Forelimb muscle (tissue), 1 donor: ENCODE measurements at places on chromosomes 4 and X.

- DNase-seq = no peak
Observed at GRCh38 chr4:157217708-157218107, 2.8 kb upstream of the GRIA2 start.

DNA sequence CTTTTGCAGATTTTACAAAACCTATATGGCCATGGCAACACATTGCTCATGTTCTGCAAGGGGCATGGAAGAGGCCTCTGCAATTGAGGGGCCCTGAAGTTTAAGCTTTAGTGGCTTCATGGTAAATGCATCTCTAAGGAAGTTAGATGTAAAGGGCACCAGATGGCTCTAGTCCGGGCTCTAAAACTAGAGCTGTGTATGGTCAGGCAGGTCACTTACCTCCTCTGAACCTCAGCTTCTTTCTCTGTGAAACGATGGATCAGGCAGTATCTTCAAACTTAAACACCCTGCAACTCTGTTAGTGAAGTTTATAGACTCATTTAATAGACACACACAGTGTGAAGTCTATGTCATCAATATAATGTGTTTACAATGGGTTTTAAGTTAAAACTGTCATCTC, 10.0 kb downstream of the MAGEB17 start:
- DNase-seq = no peak

DNA sequence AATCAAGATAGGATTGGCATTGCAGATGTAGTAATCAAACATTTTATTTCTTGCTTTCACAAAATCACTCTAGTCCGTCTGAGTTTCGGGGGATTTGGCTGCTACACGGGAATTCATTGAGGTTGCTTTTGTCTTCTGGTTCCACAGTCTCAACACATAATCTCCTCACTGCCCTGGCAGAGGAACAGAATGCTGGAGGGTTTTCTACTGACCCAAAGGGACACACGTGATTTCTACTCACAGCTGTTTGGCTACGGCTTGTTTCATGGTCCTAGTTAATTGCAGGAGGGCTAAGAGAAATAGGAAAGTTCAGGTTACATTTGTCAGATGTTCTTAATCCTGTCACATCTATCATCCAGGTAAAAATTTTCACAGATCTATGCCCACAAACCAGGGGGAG, 1811.6 kb downstream of the ARAP2 start:
- peak; percentile 9 for DNase-seq

GRCh38 chr4:107801766-107802211, 22.9 kb upstream of the SGMS2 start:
- no peak for DNase-seq

GRCh38 chr4:47088298-47088697, 56.9 kb downstream of the GABRB1 start:
- no peak for DNase-seq

DNA sequence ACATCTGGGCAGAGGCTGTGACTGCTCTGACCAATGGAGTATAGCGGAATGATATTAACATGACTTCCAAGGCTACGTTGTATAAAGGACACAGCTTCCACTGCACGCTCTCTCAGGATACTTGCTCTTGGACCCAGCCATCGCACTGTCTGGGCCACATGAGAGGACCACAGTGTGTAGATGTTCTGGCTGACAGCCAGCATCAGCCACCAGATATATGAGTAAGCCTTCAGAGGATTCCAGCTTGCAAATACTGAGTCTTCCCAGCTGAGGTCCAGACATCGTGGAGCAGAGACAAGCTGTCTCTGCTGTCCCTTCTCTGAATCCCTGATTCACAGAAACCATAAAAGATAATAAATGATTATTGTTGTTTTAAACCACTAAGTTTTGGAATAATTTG, 146.8 kb upstream of the USP9X start:
- no peak for DNase-seq

GRCh38 chr4:98739751-98740150, 81.3 kb upstream of the TSPAN5 start:
- no peak for DNase-seq

DNA sequence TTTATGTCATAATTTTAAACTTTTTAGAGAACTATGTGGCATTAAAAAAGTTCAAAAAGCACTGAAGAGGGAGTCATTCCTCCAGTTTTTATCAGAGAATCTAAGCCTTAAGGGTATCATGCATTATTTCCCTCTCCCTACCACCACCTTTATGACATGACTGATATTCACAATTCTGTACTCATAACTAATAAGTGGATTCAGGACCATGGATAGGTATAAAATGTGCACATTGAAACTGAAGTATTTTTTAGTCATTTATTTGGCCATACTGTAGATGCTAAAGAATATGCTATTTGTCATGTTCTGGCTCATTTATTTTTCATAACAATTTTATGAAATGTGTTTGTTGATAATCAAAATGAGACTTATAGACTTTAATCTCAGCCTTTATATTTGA, 897.5 kb upstream of the AGA start:
- no peak for DNase-seq

GRCh38 chr4:7132730-7133582, 59.4 kb upstream of the SORCS2 start:
- no peak for DNase-seq

DNA sequence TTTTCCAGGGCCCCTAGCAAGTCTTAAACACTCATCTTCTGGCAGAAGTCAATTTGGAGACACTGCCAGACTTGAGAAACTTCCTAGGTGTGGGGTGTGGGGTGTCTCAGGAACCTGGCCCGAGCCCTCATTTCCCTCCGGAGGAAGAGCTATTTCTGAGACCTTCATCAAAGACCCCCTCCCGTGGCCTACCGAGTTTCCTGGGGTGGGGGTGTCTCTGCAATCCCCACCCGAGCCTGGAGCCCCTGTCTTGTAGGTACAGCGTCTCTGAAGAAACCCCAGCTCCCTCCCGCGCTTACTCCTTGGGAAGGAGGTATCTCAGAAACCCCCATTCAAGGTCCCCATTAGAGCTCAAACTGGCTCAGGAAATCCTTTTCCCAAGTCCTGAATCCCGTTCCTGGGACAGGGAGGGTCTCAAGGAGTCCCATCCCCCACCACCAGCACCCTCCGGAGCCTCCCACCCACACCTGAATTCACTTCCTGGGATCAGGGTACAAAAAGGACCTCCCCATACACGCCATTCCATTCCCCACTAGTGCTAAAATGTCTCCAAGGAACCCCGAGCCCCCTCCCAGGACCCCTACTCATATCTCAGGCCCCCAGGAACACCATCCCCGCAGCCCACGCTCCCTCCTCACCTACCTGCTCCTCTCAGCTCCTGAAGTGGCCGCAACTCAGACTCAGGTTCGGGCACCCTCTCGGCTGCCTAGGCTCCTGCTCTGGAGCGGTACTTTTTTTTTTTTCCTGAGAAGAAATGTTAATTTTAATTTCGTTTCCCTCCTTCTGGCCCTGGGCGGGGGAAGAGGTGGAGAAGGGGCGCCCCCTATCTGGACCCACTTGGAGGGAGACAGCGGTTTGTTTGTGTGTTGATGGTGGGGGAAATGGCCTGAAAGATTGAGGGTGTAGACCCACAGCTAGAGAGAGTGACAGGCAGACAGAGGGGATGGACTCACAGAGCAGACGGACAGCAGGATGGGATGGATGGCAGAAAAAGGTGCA, 1.1 kb downstream of the SLC38A5 start:
- DNase-seq = no peak

- DNase-seq = no peak
Observed at GRCh38 chr4:12139296-12139695, 710.6 kb upstream of the HS3ST1 start.

- no peak for DNase-seq
Observed at GRCh38 chr4:34619531-34620162, 1624.7 kb downstream of the ARAP2 start.

DNA sequence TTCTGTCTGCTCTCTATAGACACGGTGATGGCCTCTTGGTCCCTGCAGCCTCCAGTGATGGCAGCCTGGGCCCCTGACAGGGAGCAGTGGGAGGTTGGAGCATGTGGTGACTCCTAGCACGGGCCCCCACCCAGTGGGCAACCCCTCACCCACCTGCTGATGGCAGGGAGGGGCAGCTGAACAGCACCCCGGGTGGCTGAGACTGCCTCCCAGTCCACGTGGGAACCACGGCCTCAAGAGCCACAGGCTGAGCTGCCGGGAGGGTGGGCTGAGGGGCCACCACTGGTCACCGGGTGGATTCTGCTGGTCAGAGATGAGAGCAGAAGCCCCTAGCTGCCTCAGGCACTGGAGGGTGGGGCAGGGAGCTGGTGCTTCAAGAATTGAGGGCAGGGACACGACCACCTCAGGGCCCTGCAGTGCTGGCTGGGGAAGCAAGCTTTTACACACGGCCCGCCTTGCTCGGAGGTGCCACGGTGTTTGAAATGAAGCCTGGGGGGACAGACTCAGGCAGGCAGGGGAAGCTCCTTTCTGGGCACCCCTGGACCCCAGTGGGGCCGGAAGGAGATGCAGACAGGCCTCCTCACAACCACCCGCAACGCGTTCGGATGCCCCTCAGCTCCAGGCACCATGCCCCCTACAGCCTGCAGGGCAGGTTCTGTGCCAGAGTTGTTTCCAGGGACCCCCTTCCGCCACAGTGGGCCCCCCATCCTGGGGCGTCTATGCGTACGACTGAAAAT, 6.3 kb upstream of the HAUS3 start:
- DNase-seq = no peak

DNA sequence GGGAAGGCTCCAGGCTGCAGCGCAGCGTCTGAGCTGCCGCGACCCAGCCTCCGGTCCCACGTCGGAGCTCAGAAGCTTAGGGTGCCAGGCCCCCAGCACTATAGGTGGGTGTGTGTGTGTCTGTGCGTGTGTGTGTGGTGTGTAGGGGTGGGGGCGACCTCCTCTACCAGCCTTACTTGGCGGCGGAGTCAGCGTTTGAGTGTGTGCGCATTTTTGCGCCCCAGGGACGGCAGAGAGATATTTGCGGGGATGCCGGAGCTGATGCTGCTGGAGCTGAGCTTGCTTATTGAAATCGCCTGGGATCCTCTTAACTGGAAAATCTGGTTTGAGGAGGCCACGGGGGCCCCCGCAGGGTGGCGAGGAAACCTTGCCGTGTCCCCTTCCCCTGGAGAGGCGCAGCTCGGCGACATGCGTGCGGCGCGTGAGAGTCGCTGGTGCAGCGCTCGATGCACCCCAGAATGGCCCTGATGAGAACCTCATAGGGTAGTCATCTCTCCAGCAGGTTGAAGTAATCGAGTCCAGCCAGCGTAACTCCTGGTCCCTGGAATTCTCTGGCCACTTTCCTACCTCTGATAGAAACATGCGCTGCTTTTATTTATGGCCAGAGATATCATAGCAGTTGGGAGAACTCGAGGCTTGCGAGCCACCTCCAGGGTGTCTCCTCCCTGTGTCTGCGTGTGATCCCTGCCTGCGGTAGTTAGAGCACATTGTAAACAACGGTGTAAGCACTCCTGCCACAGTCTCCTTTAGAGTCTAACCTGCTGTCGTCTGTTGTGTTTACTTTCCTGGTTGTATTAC, 2.7 kb downstream of the ADGRL3 start:
- DNase-seq = no peak

DNA sequence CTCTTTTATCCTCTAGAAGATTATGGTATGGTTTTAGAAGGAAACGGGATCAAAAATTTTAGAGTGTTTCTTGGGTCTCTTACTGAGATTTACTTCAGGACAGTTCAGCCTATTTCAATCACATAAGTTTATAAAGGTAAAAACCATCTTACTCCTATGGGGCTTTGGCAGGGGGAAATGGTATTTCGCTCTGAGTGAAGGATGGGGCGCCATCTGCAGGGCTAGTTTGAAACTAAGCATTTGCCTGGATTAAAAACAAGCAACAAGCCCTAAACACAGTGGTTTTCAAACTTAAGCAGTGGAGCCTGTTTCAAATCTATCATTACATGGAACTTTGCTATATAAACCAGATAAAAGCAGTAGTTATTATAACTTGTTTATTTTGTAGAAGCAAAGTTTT, 361.5 kb upstream of the FMR1 start:
- no peak for DNase-seq

DNA sequence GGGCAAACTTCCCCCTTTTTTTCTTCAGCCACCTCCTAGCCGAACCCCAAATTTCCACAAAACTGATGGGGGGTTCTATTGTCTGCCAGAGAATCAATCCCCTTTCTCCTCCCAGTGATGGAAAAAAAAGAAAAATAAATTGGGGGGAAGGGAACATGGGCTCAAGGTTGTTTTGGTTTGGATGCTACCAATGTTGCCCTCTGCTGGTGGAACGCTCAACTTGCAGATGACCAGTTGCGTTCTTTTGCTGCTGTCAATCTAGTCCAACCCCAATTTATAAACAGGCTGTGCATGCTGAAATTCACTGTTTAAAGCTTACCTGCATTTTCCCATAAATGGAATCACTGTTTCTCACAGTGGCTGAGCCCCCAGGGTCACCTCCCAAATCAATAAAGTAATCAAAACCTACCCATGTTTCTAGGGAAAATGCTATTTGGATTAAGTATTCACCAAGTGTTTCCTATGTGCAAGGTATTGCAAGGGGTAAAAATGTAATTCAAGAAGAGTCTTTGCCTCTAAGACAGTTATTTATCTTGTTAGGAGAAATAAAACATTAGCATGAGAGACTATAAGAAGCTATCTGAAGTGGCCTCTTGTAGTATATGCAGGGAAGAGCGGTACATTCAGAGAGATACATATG, 116.7 kb upstream of the TMEM164 start:
- no peak for DNase-seq
